Stomach (tissue), 19 donors: ENCODE measurements at places on chromosomes 3 and 15. TPM values are rescaled to one million over a fixed set of nuclear protein-coding genes. Genes with fewer than 3 reads are reported as not detected.
A peak's percentile ranks its signal among the peaks of the same experiment; 100 is the strongest.

DNA sequence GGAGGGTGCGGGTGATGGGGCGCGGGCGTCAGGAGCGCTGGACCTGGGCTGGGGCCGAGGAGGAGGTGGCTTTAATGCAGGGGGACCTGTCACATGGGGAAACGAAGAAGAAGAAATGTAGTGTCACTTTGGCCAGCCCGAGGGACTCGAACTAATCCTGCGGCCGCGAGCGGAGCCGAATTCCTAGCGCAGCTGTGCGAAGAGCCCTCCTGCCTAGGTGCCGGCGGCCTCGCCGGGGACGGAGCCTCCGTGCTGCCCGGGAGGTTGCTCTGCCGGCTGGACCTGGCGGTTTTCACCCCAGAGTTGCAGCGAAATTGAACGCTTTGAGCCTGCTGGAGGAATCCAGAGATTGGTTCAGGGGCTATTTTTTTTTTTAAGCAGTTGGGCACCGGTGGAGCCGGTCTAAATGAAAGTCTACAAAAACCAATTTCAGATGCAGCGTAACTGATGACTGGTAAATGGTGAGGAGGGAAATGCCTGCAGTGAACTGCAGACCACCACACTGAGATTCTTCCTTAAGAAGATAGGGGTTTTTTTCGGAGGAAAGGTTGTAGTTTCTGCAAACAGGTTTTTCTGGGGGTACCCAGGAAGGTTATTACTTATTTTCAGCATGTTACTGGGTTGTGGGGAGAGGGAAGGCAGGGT is 662 bp downstream of the TMEM108 start:
- H3K27me3 ChIP-seq: peaks cover 36% of the 10 kb centered on the region
- no peak overlapping the region for H3K27ac ChIP-seq
- peaks cover 7% of the 10 kb centered on the region for H3K4me1 ChIP-seq
- DNase-seq: peak; percentile 59
- H3K36me3 ChIP-seq: no peaks in the 10 kb centered on the region

- DNase-seq: no peak
- H3K4me1 ChIP-seq: no peaks in the 10 kb centered on the region
- no peaks in the 10 kb centered on the region for H3K27me3 ChIP-seq
- no peak overlapping the region for H3K27ac ChIP-seq
- no peak overlapping the region for H3K4me3 ChIP-seq
These were observed 13.1 kb downstream of the RASA2 start for GRCh38 chr3:141499965-141500364.

Gene TICRR
- total RNA-seq: 1.2 TPM

GRCh38 chr15:85129881-85130280 is 148.2 kb downstream of the PDE8A start:
- DNase-seq: no peak
- H3K27ac ChIP-seq: no peak overlapping the region
- no peaks in the 10 kb centered on the region for H3K27me3 ChIP-seq

Gene GOLGA6B
- not detected for total RNA-seq

Gene NTRK3
- 0.58 TPM for total RNA-seq

Gene ETV5
- 343 TPM for total RNA-seq

Gene CLASP2
- total RNA-seq: 102 TPM

- no peaks in the 10 kb centered on the region for H3K27me3 ChIP-seq
- no peak overlapping the region for H3K27ac ChIP-seq
- no peak overlapping the region for H3K4me3 ChIP-seq
- no peak for DNase-seq
- no peaks in the 10 kb centered on the region for H3K36me3 ChIP-seq
These were observed 299.2 kb downstream of the ZPLD1 start for GRCh38 chr3:102733791-102734563.

Gene UBA7
- 36.2 TPM for total RNA-seq

DNA sequence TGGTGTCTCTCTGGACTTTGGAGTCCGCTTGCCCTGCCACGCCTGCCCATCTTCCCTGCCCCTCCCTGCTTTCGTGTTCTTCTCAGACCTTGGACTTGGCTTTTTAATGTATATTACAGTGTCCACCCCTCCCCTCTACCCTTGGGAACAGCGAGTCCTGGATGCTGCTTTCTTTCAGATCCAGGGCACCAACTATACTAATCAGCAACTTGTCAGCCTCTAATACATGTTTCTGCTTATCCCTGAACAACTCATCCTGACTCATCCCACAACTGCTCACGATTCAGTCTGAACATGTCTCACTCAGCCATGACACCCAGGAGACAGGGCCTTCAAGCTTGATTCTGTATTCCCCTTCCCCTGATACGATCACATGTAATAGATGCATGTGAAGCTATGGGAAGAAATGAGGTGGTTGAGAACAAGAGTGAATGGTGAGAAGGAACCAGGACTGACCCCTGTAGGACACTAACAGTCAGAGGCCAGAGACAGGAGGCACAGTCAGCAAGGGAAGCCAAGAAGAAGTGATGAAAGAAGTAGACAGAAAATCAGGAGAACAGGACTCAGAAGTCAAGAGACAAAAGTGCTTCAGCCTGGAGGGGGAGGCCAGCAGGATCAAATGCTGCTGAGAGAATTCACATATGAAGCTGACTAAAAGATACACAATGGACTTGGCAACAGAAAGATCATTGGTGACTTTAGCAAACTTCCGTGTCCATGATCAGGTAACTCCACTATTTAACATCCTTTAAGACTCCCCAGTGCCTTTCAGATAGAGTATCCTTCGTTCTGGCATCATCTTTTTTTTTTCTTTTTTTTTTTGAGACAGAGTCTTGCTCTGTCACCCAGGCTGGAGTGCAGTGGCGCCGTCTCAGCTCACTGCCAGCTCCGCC is 35.4 kb downstream of the BCL2L10 start:
- H3K36me3 ChIP-seq: no peaks in the 10 kb centered on the region
- no peak overlapping the region for H3K4me3 ChIP-seq
- no peak overlapping the region for H3K27ac ChIP-seq
- H3K27me3 ChIP-seq: no peaks in the 10 kb centered on the region
- peaks cover 8% of the 10 kb centered on the region for H3K4me1 ChIP-seq

Gene SERINC4
- total RNA-seq: not detected

Gene PLA2G4F
- total RNA-seq: 12.9 TPM

DNA sequence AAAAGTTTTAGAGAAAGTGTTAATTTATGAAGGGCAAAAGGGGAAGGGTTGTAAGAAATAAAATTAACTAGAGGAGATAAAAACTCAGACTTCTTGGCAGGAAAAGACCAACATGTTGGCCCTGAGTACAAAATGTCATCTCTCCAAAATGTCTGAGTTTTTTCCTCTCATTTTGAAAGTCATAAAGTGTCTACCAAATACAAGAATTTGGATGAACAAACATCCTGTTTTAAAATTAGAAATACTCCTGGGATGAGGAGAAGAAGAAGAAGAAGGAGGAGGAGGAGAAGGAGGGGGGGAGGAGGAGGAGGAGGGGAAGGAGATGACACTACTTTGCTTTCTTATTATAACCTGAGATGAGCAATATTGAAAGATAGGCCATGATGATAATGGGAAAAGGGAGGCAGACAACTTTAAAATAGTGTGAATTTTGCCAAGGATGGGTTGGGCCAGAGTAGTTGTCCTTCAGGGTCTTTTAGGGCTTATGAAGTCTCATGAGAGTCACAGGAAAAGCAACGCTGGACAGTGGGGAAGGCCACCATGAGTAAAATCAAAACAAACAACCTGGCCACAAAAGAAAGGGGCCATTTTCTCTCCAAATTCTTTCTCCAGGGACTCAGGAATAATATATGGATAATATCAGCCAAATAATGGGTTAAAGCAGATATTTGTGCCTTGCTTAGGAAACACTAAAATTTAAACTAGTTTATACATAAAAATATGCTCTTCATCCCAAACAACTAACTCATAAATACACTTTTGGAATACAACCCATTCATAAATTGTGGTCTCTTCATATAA is 632.9 kb downstream of the EPHA3 start:
- no peaks in the 10 kb centered on the region for H3K4me1 ChIP-seq
- DNase-seq: no peak
- H3K36me3 ChIP-seq: no peaks in the 10 kb centered on the region
- no peak overlapping the region for H3K4me3 ChIP-seq
- no peaks in the 10 kb centered on the region for H3K27me3 ChIP-seq

DNA sequence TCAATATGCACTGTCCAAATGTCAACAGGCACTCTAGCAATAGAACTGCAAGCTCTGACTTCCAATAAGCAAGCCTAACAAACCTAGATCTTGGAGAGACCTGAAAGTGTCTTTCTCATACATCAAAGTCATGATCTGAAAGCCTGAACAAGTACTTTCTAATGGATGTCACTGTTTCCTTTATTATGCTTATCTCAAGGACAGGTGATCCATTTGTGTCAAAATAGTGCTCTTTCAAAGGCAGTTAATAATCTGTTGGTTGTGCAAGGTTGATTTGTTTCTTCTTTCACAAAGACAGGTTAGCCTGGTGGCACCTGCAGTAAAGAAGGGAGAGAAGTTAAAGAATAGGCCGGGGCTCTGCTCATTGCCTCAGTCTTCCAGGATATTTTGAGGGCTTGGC is 146.8 kb downstream of the EPHB1 start:
- no peaks in the 10 kb centered on the region for H3K27me3 ChIP-seq
- no peaks in the 10 kb centered on the region for H3K4me1 ChIP-seq
- no peak overlapping the region for H3K27ac ChIP-seq
- DNase-seq: no peak
- no peak overlapping the region for H3K4me3 ChIP-seq

- H3K27ac ChIP-seq: no peak overlapping the region
- H3K4me1 ChIP-seq: no peaks in the 10 kb centered on the region
- no peaks in the 10 kb centered on the region for H3K27me3 ChIP-seq
- DNase-seq: no peak
These were observed 502.5 kb downstream of the MECOM start for GRCh38 chr3:169161011-169161410.

DNA sequence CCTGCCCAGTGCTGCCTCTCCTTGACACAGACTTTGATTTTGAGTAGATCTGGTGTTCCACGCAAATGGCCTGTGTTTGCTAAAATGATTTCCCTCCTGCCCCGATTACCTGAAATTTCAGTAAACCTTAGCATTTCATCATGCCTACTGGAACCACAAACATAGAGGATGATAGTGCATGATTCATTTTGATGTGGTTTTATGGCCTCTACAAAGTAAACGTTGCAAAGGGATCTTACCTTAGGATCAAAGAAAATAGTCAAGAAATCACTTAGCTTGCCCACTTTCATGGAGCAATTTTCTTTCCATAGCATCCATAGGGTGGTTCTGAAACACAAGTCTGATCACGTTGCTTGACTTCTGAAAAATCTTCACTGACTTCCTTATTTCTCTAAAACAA is 524.6 kb upstream of the ATP11B start:
- no peaks in the 10 kb centered on the region for H3K36me3 ChIP-seq
- H3K27ac ChIP-seq: no peak overlapping the region
- no peak for DNase-seq
- no peak overlapping the region for H3K4me3 ChIP-seq

Gene SGO1
- total RNA-seq: 1.7 TPM

- no peaks in the 10 kb centered on the region for H3K36me3 ChIP-seq
- no peaks in the 10 kb centered on the region for H3K27me3 ChIP-seq
- H3K4me3 ChIP-seq: no peak overlapping the region
- H3K4me1 ChIP-seq: no peaks in the 10 kb centered on the region
- no peak overlapping the region for H3K27ac ChIP-seq
These were observed 19.8 kb upstream of the PFN2 start for GRCh38 chr3:149990423-149990948.
